Bronchial epithelial cell (primary cell): ENCODE measurements at places on chromosomes 6 and 20. TPM values are rescaled to one million over a fixed set of nuclear protein-coding genes. Genes with fewer than 3 reads are reported as not detected.

- peak; percentile 23 for DNase-seq
Measured at GRCh38 chr20:63234693-63235398, 859 bp upstream of the BIRC7 start.

GRCh38 chr20:23251779-23252178, 98.8 kb upstream of the NXT1 start:
- no peak for DNase-seq

- no peak for DNase-seq
Measured at GRCh38 chr6:21912151-21912832, 318.7 kb downstream of the SOX4 start.

GRCh38 chr6:166630462-166630861, 3.4 kb upstream of the RPS6KA2 start:
- DNase-seq = no peak

GRCh38 chr6:45880676-45881075, 135.0 kb downstream of the CLIC5 start:
- no peak for DNase-seq

DNA sequence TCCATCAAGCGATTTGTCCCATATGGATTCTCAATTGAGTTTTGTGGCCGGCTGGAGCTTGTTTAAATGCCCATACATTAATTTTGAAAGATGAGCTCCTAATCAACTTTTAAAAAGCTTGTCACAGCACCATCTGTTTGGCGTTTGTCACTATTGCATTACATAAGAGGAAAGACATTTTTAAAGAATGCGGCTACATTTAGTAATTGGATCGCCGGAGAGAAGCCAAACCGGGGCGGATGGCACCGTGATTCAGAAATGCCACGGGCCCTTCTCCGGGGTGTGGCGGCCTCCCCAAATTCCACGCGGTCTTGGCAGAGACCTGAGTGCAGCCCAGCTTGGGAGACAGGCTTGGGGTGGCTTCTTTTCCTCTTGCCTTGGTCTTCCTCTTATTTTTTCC, 67.7 kb upstream of the ZNFX1 start:
- DNase-seq = no peak

GRCh38 chr6:134261766-134262165, 56.1 kb downstream of the SGK1 start:
- no peak for DNase-seq

GRCh38 chr20:10504608-10504993, 69.5 kb downstream of the SLX4IP start:
- no peak for DNase-seq

DNA sequence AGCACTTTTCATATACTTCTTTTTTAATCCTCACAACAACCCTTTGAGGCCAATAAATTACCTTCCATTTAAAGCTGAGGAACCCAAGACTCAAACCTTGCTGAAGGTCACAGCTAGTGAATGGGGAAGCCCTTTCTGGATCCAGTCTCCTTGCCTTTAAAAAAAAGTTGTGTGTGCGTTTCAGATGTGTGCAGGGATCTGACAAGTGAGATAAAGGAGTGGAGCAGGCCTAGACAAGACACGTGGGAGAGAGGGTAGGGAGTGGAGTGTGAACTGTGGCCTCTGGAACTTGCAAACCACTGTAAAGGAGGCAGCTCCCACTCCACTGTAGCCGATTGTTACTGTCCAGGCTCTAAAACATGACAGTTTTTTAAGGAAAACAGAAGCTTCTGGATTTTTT, 1.9 kb downstream of the KLHL32 start:
- no peak for DNase-seq

DNA sequence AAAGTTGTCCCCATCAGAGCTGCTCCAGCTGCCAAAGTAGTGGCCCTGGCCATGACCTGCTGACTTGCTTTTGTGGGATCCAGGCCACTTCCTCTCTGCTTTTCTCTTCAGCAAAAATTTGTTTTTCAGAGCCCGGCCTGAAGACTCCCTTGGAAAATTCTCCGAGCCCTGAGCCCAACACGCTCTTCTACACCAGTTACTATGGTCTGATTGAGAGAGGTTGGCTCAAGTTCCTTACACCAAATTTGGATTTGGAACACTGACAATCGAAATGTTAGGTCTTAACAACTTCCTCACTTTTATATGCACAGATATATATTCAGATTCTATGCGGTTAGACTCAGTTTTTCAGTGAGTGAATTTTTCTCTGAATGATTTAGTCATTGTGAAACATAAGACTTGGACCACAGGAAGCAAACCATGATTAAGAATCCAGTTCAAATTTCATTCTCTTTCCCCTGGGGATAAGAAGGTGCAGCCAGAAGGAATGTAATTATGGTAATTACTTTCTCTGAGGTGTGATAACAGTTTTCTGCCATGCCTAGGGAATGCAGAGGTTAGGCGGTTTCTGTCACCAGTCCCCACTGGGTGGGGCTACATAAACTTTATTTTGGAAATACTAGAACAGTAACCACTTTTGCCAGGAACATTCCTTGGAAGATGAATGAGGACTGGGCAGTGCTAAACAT, 365.2 kb downstream of the SYNE1 start:
- DNase-seq = peak; percentile 92

DNA sequence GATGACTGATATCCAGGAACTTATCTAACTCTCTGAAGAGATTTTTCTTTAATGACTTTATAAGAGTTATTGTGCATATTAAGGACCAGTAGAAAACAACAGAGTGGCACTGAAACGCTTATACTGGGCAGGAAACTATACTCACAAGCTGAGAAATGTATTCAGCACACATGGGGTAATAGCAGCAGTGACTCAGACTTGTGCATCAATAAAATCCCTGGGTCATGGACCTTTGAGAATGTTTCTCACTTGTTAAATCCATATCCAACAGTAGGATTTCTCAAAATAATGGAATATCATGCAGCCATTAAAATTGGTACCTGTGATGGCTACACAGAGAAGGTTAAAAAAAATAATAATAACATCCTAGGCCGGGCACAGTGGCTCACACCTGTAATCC, 219.5 kb downstream of the BTBD9 start:
- DNase-seq = peak; percentile 26

- no peak for DNase-seq
Measured at GRCh38 chr6:44332585-44332984, 9.9 kb upstream of the SPATS1 start.

DNA sequence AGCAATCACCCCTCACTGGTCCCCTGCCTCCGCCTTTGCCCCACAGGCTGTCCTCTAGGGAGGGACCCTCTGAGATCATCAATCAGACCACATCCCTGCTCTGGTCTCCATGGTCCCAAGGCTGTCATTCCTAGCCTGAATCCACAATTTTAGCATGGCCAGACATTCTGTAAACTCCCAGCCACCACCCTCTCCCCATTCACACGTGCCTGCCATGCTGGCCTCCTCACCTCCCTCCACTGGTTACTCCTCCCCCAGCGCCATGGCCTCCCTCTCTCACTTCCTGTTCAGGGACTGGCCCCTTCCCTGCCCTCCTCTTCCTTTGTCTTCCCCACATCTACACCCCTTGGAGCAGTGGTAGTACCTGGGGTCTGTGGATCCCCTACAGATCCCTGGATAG, 150.7 kb upstream of the MLN start:
- DNase-seq = no peak

DNA sequence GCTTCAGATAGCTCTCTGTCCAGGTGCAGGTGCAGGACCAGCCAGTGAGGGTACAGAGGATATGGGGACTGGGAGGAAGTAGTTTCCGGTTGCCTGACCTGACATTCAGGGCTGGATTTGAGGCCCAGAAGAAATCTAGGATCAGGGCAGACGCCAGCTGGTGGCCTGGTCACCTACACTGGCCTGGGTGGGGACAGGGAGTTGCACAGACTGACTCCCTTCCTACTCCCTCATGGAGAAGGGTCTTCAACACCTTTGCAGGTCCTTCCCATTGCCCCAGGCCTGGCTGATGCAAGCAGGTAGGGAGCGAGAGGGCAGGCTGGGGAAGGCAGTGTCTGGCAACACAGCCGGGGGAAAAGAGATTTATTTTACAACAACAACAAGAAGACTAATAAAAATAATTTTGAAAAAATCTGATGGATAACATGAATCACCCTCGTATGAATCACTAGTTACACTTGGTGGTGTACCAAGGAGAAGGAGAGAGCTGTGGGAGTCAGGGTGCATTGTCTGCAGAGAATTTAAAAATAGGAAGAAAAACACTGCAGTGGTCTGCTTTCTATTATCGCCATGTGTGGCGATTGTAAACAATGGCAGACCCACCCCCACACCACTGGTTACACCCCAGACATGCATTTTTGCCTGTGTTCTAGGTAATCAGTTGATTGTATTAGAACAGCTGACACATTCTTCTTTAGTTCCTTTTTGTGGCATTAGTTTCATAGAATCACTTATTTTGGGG, 62.3 kb upstream of the SNX9 start:
- DNase-seq = peak; percentile 82

DNA sequence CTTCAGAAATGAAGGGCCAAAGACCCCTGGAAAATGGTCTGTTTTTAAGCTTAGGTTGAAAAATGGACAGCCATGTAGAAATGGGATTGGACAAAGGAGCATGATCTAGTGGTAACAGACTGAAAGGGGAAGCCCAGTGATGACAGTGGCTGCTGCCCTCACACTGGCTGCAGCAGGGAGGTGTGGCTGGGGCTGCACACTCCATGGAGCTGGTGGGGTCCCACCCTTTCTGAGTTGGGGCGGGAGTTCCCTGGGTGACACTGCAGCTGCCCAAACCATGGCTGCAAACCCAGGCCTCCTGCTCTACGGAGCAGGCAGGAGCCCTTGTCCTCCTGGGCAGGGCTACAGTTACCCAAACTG, 8.5 kb upstream of the PACSIN1 start:
- no peak for DNase-seq

DNA sequence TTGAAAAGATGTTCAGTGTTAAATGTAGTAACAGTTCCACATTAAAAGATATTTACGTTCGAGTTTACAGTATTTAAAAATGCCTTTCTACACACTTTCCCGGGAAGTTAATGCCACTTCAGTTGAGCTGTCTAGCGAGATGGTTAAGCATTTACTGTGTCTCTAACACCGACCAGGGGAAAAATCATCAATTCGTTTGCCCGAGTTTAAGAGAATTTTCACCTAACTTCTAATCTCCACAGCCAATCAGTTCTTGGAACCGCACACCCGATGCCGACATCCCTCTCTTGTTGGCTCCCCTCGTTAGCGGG, 58.2 kb downstream of the FAM217A start:
- DNase-seq = no peak

DNA sequence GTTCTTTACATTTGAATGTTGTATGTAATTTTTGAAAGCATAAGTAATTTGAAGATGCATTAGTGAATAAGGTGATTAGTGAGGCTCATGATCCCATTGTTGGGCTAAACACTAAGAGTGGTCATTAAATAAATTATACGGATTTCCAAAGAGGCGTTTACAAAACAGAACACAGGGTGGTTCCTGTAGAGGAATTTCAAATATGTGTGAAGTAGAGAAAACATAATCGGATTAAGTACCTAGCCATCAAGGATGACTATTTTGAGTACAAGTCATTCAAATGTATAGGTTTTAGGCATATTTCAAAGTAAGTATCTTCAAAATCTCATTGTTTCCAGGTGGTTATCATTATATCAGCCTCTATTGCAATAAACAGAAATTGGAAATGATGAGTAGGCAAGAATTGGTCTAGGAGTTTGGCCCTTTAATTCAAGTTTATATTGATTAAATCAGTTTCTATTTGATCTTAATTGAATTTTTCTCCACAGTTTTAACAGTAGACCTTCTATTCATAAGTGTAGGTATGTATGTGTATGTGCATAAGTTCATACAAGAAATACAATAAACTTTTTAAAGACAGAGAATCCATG, 94.8 kb downstream of the MYLK4 start:
- DNase-seq = no peak

DNA sequence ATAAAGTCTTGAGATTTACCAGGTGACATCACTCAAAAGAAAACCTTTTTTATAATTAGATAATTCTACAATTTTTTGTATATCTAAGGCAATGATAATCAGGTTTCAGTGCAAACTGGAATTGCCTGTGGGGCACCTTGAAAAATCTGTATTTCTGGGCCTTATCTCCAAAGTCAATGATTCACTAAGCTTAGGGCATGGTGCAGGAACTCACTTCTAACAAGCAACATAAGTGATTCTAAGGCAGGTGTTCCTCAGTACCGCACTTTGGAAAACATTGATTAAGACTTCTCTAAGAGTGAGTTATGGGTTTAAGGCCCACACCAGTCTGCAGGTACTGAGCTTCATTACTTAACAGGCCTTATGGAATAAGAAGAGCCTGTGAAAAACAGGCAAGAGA, 115.3 kb downstream of the COL12A1 start:
- no peak for DNase-seq

- no peak for DNase-seq
Measured at GRCh38 chr6:149140137-149140909, 177.2 kb upstream of the TAB2 start.

DNA sequence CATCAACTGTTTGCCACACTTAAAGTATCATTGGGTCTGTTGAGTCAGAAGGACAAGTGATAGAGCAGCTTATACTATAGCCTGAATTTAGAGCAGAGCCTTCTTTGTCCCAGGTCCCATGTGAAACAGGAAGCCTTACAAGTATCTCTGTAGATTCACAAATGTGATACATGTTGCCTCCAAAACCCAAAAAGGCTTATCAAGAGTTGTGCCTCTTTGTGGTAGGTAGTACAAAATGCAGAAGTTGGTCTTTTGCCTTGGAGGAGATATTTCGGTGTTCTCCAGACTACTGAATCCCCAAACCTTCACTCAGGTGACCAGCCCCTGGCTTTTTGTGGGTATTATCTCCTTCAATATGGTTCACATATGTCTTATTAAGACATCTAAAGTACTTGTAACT, 172.8 kb upstream of the PROKR2 start:
- DNase-seq = no peak

- no peak for DNase-seq
Measured at GRCh38 chr6:88166493-88167351, 575 bp upstream of the CNR1 start.

DNA sequence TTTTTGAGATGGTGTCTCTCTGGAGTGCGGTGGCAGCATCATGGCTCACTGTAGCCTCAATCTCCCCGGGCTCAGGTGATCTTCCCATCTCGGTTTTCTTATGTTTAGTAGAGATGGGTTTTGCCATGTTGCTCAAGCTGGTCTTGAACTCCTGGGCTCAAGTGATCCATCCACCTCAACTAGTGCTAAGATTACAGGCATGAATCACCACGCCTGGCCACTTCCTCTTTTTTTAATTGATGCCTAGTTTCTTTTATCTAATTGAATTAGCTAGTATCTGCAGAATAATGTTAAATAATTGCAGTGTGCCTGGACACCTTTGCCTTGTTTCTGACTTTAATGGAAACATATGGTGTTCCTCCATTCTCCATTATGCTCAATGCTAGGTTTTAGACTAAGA, 38.4 kb upstream of the SLC22A16 start:
- DNase-seq = no peak

Gene NFYA
- total RNA-seq = 20.5 and 25.5 TPM in 2 replicates

Gene MYLK4
- total RNA-seq = 0.13 and 0.26 TPM in 2 replicates

Gene CRISP1
- not detected in 2 replicates for total RNA-seq

Gene POPDC3
- total RNA-seq = 1.4 and 5.8 TPM in 2 replicates

Gene VGLL2
- total RNA-seq = not detected in 2 replicates

Gene GRM4
- total RNA-seq = under 0.01 TPM in 1 of 2 replicates, not detected in the other

Gene C20orf202
- total RNA-seq = not detected in 2 replicates

Gene PHACTR1
- total RNA-seq = under 0.01 and 0.38 TPM in 2 replicates

Gene MYT1
- total RNA-seq = not detected in 2 replicates

Gene PRRT1
- not detected in 2 replicates for total RNA-seq
